ENCODE measurements at places on chromosomes 5 and 9.

DNA sequence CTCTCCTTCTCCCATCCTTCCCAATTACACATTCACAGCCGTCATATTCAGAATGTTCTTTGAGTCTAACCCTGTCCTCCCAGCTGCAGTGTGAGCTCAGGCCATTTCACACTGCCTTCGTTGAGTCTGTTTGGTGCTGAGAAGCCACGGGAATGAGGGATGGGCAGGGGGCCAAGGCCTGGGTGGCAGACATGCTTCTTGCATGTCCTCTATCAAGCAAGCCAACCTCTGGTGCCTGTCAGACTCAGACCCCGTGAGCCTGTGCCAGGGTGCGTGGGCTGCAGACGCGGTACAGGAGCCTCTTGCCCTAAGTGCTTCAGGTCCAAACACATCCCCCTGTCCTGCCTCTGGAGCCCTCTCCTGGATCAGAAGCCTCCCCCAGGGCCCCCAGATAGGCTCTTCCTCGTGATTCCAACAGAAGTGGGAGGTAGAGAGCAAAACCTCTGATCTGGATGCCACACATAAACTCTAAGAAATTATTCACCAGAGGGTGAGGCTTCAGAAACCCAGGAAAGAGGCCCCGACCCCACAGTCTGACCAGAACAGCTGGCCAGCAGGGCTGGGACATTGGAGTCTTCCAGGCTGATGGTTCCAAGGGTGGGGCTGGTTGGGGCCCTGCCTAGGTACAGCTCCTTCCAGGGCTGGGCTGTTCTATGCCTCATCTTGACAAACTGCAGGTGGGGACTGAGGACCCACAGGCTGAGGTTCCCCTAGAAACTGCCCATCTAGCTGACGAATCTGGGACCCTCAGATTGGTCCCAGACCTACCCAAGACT, 46.7 kb upstream of the CDKN2AIPNL start:
- no peak for DNase-seq

GRCh38 chr9:1515557-1515956, 465.4 kb downstream of the DMRT2 start:
- DNase-seq, result no peak

DNA sequence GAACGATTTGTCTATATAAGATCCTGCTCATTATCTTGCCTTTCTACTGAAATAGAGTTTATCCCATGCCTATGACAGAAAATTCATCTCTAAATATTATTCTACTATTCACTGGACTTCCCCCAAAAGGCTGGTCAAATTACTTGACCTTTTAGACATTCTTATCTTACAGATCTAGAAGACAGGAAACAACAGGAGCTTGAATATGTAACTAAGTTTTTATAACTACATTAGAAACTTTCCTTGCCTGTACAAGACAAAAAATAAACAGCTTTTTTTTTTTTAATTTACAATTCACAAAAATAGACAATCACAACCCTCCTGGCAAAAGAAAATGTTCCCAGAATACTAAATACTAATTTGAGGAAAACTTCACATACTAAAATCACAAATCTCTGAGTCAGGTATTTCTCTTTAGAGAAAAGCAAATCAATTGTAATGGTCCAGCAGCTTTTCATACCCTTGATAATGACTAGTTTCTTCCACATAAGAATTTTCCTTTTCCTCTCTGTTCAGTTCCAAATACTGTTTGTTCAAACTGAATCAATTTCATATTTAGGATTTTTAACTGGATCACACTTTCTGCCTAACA, 68.6 kb downstream of the MLLT3 start:
- no peak for DNase-seq

DNA sequence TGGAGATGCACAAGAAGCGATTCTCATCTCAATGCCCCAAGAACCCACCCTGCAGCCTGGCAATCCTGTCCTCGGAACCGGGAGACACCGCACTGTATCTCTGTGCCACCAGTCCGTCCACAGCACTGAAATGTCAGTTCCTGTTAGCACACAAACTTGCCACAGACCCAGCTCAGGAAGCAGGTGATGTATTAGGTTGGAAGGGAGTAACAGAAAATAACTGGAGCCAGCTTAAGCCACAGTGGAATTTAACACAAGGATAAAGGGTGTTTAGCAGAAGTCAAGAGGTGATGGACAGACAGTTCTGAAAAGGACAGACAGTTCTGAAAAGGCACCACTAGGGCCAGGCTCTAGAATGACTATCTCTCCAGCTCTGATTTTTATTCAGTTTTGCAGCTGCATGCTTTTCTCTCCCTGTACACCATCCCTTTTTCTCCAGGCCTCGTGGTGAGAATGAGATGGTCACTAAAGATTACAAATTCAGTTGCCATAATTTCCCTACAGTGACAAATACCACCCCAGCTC, 114.4 kb downstream of the ANKRD18B start:
- no peak for DNase-seq

DNA sequence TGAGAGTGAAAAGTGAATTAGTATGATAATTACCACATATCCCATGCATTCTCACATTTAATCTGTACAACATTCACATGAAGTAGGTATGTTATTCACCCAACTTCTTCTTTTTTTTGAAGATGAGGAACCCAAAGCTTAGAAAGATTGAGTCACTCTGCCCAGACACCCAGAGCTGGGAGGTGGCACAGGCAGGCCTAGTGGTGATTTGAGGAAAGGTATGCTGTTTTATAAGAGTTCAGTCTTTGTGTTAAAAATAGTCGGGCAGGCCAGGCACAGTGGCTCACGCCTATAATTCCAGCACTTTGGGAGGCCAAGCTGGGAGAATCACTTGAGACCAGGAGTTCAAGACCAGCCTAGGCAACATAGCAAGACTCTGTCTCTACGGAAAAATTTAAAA, 285.3 kb downstream of the NR3C1 start:
- no peak for DNase-seq
